ENCODE measurements at places on chromosomes 6 and 20.

- no peak for DNase-seq
Measured at GRCh38 chr6:18241208-18242038, 22.9 kb downstream of the DEK start.

DNA sequence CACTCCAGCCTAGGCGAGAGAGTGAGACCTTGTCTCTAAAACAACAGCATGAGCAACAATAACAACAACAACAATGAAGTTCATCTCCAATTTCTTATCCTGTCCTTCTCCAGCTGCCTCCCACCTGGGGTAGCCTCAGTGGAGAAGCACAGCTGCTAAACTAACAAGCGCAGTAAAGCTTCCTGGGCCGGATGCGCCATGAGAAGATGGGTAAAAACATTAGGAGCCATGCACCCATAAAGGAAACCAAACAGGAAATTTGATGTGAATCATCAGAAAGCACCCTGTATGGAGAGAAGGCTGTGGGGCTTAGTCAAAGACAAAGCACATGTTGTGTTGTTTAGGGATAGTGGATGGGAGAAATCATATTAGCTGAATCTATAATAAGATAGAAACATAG lies 61.1 kb upstream of the CCN6 start:
- no peak for DNase-seq

GRCh38 chr6:47309291-47310130 lies at the start of gene TNFRSF21:
Gene TNFRSF21, minus strand, starts transcription at chr6:47309905. Its CDS starts 394 bp downstream, at chr6:47309511.
- DNase-seq, result peak; percentile 32

DNA sequence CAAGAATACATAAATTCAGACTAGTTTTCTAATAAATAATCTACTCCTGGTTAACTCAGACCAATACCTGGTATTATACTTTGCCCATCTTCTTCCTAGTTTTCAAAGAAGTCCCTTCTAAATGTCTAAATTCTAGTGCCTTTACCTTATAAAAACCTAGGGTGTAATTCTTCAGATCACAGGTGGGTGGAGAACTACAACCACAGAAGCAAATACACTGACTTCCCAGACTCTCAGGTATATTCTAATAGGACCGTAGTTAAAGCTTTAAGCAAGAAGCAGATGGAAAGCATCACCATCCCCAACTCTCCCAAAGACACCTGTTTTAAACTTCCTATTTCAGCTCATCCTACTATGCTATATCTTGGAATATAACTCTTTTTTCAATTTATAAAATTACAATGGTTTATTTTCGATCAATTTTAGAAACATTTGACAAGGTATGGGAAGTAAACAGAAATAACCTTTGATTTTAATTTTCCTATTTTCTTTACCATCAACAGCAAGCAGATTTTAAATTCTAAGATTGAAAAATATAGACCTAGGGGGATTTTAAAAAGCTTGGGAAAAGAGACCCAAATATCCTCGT lies 15.8 kb downstream of the MAN1A1 start:
- DNase-seq, result no peak

DNA sequence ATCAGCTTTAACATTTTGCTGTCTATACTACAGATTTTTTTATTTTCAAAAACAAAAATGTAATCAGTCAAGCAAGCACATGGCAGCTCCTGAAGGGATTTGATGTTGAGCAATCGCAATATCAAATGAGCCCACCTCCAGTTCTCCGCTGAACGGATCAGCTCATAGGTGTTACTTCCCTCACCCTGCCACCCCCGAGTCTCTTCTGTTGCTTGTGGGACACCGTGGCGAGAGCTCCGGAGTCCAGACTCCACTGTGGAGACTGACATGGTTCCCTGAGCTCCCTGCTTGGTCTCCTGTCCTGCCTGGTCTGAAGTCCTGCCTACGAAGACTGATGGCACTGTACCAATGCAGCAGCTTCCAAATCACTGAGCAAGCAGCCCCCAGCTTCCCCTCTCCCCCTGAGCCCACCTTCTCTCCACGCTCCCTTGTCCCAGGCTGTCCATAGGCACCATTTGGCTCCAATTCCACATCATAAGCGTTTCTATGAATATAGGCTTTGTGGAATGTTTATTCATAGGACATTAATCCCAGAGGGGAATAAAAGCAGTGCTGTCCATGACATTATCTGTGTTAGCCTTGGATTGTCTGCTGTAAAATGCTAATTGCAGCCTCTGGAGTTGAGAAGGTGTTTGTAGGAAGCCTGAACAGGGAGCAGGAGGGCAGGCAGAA lies 162.2 kb downstream of the LY86 start:
- DNase-seq, result no peak

DNA sequence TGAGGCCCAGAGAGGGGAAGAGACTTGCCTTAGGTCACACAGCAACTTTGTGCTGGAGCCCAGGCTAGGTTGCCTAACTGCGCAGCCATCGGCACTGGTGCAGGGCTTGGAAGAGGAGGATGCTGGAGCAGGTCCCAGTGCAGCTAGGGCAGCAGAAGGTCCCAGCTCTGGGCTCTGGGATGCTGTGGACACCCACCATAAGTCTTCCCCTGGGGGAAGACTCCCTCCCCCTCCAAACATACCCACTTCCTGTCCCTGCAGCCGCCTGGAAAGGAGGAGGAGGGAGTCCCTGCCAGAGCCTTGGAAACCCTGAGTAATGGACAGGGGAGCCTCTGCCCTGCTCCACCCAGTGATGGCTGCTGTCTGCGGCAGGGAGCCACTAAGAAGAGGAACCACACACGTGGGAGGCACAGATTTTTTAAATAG lies 93.6 kb downstream of the NCR2 start:
- no peak for DNase-seq

GRCh38 chr6:156557251-156557910 lies 219.8 kb upstream of the ARID1B start:
- no peak for DNase-seq

GRCh38 chr6:33330736-33331135 lies 13.2 kb upstream of the ZBTB22 start:
- DNase-seq, result no peak

Data from effector memory CD8-positive, alpha-beta T cell (primary cell).